Stimulated activated CD4-positive, alpha-beta T cell treated with anti-CD3 and anti-CD28 coated beads, Interleukin-15, amount 100 ng/mL, for 48 hours (primary cell): ENCODE measurements at places on chromosomes 5 and 9.
A peak's percentile ranks its signal among the peaks of the same experiment; 100 is the strongest.

GRCh38 chr5:1037671-1038416 is 29.2 kb downstream of the NKD2 start:
- DNase-seq = no peak

GRCh38 chr9:97431549-97432143 is 19.8 kb downstream of the TDRD7 start:
- DNase-seq = no peak

DNA sequence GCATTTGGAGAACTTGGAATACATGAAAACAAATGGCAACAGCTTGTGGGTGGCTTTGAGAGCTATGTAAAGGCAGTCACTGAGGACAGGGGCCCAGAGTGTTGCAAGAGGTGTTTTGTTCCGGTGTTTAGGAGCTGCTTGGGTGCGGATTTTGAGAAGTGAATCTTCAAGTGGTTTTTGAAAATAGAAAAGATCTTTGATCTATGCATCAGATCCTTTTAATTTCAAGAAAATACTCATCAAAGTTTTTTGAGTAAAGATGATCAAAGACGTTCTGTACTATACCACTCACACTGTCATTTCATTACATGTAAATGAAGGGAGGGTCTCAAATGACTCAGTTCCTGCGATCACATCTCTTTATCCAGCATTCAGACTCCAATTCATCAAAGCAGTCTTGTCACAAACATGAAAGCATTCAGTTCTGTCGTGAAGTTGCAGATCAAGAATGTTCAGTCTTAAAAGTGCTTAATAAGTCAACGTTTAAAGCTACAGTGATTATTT is 112.5 kb downstream of the WDR41 start:
- peak; percentile 55 for DNase-seq

DNA sequence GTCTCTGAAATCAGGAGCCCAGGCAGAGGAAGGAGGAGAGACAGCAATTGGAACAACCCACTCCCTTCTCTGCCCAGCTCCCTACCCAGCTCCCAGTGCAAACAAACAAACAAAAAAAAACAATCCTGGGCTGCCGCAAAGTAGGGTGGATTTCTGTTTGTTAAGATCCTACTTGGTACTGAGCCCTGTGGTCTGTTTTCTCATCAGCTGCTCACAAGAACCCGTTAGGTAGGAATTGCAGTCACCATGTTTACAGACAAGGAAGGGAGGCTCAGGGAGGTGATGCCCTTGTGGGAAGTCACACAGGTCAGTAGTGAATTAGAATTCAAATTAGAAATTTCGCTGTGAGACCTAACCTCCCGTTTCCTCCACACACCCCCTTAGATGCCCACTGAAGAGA is 128.8 kb upstream of the RAD23B start:
- DNase-seq = no peak

- DNase-seq = no peak
These were observed 121.8 kb downstream of the SEMA6A start for GRCh38 chr5:116452774-116453368.
